ENCODE measurements at places on chromosomes 6 and 20. TPM values are rescaled to one million over a fixed set of nuclear protein-coding genes. Genes with fewer than 3 reads are reported as not detected.

Gene LY86
- total RNA-seq: not detected

Gene RANBP9
- total RNA-seq: 36.7 TPM

Gene AIF1
- 2.7 TPM for total RNA-seq

Gene CTAGE9
- total RNA-seq: not detected

Gene NQO2
- 37.2 TPM for total RNA-seq

Gene DPM1
- total RNA-seq: 188 TPM

Gene ZFAND3
- total RNA-seq: 107 TPM

Gene CCM2L
- 0.16 TPM for total RNA-seq

Gene NAPB
- 9.4 TPM for total RNA-seq

Gene CASS4
- total RNA-seq: 0.67 TPM

Gene EDN1
- 13.5 TPM for total RNA-seq

Gene COX7A2
- 381 TPM for total RNA-seq

Gene CRISP2
- not detected for total RNA-seq

Gene KIAA0408
- total RNA-seq: not detected

Gene TRIM40
- not detected for total RNA-seq

Gene NKX2-2
- total RNA-seq: not detected

Gene GGTLC1
- total RNA-seq: 1.3 TPM

Gene CCN5
- total RNA-seq: not detected

Gene PDE7B
- total RNA-seq: not detected

Gene RFX6
- total RNA-seq: 1.5 TPM

Gene RUNX2
- total RNA-seq: not detected

Gene TSBP1
- total RNA-seq: not detected

Gene DACT2
- total RNA-seq: 21.1 TPM

Gene TINAG
- total RNA-seq: not detected

Gene R3HDML
- not detected for total RNA-seq

Gene GSTA2
- 65.4 TPM for total RNA-seq

Gene IL20RA
- total RNA-seq: 0.65 TPM

Gene NR2E1
- total RNA-seq: 1.4 TPM

Gene CLPSL1
- not detected for total RNA-seq

Gene BICRAL
- 5.3 TPM for total RNA-seq

Gene PRKN
- total RNA-seq: not detected

Gene CALHM4
- 3.4 TPM for total RNA-seq

Gene CITED2
- 78.0 TPM for total RNA-seq

Gene GHRH
- total RNA-seq: not detected

Gene GRIK2
- total RNA-seq: 0.29 TPM

Gene CLVS2
- total RNA-seq: not detected

Gene XKR7
- total RNA-seq: not detected

Gene SYNCRIP
- 145 TPM for total RNA-seq

Gene RIN2
- 36.7 TPM for total RNA-seq

All from Caco-2 (cell line).